ENCODE measurements at places on chromosomes 2 and 18.

GRCh38 chr2:239469106-239469960 lies 68.5 kb upstream of the HDAC4 start:
- DNase-seq: no peak

GRCh38 chr2:207897541-207898353 lies 127.6 kb downstream of the PLEKHM3 start:
- DNase-seq: no peak

DNA sequence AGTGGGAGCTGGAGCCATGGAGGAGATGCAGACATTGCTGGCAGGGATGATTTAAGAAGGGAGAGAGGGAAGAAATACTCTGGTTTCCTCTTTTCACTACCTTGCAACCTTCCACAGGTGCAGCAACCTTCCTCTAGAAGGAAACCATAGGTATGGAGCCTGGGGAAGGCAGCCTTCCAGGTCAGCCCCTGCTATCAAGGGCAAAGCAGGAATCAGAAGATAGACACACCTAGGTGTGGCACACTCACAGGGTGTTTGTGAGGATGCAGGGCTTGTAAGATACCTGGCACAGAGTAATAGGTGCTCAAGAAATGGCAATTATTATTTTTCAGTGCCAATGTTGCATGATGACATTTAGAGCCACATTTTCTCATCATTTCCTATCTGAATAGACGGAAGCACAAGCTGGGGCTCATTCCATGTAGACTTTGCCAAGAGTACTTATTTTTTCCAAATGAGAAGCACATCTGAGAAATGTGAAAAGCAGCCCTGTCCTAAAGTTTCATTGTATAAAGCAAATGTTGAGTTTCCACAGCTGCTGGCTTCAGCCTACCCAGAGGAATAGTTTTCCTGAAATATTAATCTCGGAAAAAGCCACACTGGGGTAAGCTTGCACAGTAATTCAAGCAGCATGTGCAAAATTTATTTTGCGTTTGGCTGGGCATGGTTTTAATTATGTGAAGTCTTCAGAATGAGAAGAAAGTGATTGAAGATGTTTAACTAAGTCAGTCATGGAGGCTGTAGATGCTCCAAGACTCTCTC lies 20.6 kb downstream of the EVA1A start:
- DNase-seq: no peak

GRCh38 chr2:12287220-12287751 lies 429.4 kb upstream of the TRIB2 start:
- DNase-seq: no peak

DNA sequence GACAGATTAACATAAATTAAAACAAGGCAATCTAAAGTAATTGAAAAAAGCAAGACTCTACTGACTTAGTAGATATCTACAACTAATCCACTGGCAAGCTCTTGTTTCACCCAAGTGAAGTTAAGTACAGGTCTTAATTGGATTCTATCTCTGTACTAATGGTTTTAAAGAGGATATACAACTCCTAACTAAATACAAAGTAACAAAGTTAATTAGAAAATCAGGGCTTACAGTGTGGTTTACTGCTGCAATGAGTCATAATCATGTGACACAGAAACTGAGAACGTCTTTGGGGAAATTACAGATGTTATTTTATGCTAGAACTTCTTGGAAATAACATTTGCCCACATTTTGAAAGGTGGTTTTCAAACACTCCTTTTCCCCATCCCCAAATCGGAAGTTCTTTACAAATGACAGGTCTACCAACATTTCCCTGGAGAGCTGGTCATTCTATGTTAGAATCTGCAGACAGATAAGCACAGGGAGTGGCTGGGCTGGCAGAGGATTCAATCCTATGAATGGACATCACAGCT lies 245.3 kb downstream of the STK39 start:
- no peak for DNase-seq

GRCh38 chr2:149766339-149766738 lies 178.8 kb upstream of the MMADHC start:
- no peak for DNase-seq

DNA sequence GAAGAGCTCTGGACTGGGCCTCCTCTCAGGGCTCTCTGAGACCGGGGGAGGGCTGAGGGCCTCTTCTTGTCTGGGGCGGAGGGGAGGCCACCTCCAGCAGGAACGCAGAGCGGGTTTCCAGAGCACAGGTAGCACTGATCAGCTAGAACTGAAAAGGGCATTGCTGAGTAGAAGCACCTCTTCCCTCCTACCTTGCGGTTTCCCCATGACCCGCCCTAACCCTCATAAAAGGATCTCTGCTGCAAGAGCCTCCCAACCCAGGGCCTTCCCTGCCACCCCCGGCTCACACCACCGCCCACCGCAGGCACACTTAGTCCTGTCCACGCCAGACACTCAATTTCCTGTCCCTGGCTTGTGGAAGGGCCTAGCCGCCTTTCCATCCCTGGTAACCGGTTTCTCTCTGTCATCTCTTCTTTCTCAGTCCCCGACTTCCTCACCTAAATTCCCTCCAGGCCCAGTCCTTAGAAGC lies 966 bp downstream of the ADCY3 start:
- peak; percentile 34 for DNase-seq

DNA sequence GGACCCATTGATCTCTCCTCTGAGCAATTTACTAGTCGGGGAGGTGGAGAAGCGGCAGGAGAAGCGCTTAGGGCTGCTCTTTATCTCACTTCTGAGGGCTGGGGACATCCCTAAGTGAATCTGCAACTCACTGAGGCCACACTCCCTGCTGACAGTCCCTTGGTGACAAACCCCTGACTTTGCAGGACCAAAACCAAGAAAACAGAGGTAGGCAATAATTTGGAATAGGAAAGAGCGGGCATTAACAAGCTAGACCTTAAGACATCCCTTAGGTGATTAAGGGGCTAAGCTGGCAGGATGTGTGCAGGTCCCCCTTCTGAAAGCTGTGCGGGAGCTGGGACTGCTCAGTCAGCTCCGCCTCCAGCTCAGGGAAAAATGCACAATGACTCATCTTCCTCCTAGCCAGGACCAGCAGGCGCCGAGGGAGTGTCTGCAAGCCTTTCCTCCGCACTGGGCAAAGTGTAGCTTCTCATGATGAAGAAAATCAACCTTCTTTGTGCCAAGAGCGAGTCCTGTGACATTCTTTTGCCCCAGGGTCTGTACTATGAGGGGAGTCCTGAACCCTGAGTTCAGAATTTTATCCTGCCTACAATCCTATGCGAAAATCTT lies 63.3 kb downstream of the BOD1L2 start:
- no peak for DNase-seq
